ENCODE measurements at places on chromosomes 5 and 9.

- DNase-seq = no peak
Observed at GRCh38 chr9:116223926-116224325, 70.3 kb downstream of the PAPPA start.

DNA sequence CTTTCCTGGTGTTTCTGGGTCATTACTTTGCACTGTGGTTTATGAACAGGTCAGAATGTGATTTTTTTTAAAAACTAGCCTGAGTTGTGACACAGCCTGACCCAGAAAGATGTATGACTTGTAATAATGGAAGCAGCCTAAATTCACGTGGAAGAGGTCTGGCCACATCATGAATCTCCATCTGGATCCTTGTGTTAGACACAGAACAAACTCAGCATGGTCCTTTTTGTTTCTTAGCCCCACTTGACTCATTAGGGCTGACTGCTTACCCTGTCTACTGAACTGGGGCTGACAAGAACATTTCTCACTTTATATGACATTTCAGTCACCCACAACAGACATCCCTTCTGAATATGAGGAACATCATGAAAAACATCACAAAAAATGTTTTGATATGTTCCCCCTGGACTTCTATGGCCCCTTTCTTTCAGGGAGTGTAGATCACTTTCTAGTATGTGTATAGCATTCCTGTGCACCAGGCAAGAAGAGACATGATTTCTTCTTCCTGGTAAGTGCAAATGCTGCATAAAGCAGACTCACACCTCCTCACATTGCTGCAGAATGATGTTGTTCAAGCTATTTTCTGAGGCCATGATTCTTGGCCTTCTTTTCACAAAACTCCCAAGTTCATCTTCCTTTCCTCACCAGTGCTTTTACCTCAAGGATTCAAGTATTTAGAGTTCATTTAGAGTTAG, 52.3 kb downstream of the ZNF622 start:
- no peak for DNase-seq

GRCh38 chr5:1845696-1846095, 37.0 kb downstream of the IRX4 start:
- DNase-seq = no peak

GRCh38 chr5:151178372-151178771, 20.8 kb upstream of the ANXA6 start:
- no peak for DNase-seq

DNA sequence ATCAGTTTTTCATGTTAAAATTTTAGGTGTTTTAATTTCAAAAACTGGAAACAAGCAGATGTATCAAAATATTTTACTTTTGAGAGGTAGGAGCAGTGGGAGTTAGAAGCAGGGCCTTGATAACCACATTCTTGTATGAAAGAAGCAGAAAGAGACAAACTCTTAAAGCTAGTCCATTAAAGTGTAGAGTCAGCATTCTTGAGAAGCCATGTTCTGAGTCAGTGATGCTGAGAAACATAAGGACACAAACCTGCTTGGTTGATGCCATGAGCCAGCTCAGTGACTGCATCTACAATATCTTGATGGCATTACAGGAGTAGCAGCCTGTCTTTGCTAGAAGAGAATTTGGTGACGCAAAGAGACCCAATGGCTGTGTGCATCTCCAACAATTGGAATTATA, 826.1 kb upstream of the CTNND2 start:
- no peak for DNase-seq

GRCh38 chr9:1340390-1340789, 290.2 kb downstream of the DMRT2 start:
- no peak for DNase-seq

- DNase-seq = peak; percentile 40
Observed at GRCh38 chr5:175922192-175922885, 45.8 kb downstream of the THOC3 start.

DNA sequence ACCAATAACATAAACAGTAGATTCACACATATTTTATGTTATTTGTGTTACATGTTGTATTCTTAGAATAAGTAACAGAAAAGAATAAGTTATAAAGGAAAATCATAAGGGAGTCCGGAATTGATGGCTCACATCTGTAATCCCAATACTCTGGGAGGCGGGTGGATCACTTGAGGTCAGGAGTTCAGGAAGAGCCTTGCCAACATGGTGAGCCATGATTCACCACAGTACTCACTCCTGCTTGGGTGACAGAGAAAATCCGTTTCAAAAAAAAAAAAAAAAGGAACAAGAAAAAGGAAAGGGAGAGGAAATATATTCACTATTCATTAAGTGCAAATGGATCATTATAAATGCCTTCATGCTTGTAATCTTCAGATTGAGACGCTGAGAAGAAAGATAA, 533.3 kb upstream of the CDH9 start:
- DNase-seq = no peak

DNA sequence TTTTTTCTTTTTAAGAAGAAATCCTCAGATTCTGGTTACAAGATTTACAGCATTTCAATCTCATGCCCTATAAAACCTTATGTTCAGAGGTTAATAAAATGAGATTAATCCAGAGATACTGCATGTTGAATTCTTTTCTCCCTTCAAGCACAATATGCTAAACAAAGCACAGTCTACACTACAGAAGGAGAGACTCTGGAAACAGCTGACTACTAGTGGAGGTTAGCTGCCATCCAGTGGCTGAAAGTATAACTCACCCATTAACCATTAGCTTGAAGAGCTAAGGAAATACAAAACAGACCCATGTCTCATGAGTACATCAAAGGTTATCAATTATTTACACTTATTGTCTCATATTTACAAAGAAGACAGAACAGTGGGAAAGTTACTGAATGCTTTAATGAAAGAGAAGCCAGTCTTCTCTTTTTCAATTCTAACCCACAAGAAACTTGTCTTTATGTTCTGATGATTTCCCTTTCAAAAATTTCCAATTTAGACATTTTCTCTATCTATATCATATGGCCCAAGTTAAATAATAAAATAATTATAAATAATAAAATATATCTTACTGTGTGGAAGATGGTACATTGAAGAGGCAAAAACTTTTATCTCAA, 12.7 kb upstream of the DNAH5 start:
- peak; percentile 88 for DNase-seq

DNA sequence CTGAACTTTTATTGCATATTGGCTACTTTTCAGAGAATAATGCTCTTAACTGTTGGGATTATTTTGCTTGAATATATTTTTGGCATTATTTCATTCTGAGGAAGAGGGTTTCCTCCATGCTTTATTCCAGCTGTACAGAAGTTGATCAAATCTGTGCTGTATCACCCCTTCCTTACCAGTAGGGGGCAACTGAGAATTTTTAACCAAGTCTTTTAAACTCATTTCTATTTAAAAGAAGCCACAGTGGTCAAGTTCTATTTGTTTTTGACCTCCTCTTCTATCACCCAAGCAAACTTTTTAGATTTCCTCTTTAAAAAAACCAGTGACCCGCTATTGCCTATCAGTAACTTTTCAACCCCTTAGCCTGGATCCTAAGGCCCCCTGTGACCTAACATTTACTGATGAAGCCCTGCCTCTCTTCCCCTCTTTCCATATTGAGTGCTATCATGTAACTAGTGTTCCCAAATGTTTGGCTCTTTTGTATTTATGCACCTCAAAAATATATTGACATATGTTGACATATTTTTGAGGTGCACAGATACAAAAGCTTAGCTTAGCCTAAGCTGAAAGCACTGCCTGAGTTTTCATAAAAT, 80.6 kb downstream of the FBXO4 start:
- peak; percentile 4 for DNase-seq

GRCh38 chr9:134631881-134632280, 9.7 kb upstream of the COL5A1 start:
- no peak for DNase-seq
